GF-D8 (cell line): ENCODE measurements at places on chromosomes 13 and 19.
A peak's percentile ranks its signal among the peaks of the same experiment; 100 is the strongest.

GRCh38 chr13:28542804-28543203, 47.9 kb upstream of the FLT1 start:
- DNase-seq = no peak

DNA sequence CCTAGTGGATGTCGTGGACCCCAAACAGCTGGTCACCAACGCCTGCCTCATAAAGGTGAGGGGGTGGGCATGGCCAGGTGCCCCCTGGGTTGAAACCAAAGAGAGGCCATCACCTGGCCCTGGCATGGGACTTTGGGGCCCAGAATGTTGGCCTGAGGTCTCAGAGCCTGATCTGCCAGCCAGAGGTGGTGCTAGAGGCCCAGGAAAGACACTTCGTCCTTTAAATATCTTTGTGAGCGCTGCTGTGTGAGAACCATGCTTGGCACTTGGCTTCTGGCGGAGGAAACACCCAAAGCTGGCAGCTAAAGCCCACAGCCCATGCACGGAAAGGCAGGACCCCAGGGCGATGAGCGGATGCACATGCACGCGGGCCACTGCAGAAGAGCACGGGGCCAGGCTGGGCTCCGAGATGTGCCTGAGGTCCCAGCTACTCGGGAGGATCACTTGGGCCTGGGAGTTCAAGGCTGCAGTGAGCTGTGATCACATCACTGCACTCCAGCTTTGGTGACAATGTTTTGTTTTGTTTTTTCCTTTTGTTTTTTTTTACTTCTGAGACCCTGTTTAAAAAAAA, 4.3 kb upstream of the ADM5 start:
- no peak for DNase-seq

- no peak for DNase-seq
These were observed 11.3 kb downstream of the STAP2 start for GRCh38 chr19:4327252-4327876.

DNA sequence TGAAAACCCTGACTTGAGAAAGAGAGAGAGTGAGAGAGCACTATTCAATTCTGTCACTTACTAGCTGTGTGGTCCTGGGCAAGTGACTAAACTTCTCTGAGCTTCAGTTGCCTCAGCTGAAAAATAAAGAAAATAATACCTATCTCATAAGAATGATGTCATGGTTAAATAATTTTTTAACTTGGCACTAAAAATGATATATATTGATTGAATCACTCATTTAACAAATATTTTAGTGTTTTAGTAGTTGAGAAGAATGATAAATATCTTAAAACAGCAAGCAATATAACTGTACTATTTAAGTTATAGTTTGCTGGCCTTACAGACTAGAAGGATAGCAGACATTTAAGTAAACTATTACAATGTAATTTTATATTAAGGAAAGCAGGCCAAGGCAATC, 764.2 kb downstream of the DIAPH3 start:
- DNase-seq = no peak

- no peak for DNase-seq
These were observed 61.7 kb upstream of the MBNL2 start for GRCh38 chr13:97160421-97160820.

GRCh38 chr13:90622541-90622940, 724.9 kb upstream of the MIR17HG start:
- DNase-seq = no peak

DNA sequence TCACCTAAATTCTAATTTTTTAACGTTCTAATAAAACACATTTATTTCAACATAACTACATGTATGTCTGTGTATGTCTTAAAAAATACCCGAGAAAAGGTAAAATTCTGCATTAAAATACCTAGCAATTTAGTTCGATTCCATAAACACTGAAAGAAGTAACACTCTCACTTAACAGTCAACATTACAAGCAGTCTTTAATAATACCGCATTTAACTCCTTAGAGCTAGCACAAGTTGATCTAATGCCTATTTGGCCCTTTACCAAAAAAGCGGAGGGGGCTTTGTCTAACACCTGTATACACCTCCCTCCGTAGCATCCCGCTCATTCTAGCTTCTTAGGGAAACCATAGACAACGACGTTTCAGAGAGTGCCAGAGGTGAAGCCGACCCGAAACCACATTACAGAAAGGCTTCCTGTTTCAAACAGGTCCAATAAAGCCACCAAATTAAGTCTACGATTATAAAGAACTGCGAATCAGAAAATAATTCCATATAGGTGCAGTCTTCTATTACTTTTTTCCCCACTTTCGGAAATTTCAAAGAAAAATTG, 1.2 kb downstream of the SPART start:
- peak; percentile 53 for DNase-seq

DNA sequence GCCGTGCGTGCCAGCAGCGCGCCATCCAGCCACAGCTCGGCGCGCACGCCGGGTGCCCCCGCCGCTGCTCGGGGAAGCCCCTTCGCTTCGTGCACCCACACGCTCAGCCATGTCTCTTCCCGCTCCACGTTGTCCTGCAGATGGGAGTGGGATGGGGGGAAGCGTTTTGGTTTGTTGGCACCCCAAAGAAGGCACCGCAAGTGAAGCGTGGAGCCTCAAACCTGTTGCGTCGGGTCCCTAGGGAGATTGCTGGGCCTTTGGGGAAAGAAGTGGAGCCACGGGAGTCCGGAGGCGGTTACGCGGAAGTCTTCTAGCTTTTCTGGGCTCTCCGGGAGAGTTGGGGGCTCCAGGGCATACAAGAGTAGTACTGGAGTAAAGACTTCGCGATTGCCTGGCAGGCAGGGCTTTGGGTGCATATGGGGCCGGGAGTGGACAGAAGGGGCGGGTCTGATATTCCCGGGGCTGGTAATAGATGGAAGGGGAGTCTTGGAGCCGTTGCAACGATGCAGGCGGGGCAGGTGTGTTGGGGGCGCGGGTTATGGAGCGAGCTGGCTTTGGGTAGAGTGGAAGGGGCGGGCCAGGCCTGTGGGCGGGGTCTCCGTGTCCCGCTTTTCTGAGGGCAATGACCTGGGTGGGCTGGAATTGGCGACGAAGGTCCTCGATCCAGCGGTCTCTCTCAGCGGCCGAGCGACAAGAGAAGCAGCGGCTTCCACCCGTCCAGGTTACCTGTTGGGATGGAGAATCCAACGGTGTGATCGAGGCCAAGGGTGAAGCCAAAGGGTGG, 6.5 kb downstream of the RASAL3 start:
- DNase-seq = no peak

DNA sequence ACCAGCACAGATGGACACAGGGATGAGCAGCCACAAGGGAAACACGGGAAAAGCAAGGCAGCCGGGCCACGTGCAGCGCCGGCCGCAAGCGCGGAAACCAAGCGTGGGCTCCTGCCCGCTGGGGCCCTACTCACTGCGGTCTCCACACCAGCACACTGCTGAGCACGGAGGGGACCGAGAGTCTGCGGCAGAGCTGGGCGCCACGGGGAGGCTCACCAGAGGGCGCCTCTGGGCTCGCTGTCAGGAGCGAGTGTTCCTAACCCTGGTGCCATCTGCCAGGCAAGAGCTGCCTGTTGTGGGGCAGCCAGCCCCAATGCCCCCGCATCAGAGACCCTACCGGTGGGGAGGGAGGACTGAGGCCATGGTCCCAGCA, 26.5 kb downstream of the MPND start:
- DNase-seq = peak; percentile 54

DNA sequence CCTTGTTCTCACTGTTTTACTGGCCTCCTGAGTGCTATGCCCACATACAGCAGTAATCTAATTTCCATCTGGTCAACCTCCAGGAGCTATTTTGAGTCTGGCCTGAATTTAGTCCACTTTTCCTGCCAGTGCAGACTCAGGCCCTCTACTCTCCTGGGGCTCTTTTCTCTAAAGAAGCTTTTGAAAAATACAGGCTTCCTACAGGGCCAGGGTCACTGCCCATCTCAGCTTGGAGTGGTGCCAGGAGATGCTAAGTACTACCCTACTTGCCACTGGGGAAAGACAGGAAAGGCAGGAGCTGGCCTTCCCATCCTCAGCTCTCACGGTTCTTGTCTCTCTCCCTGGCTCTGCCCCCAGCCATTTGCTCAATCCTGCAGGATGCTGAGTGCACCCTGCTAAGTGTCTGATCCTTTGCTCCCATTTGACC, 101.7 kb upstream of the SERP2 start:
- DNase-seq = no peak

- no peak for DNase-seq
These were observed 209.6 kb downstream of the OLFM4 start for GRCh38 chr13:53238261-53238660.

GRCh38 chr19:33293255-33294057, 8.9 kb downstream of the CEBPA start:
- peak; percentile 86 for DNase-seq

- DNase-seq = no peak
These were observed 807.5 kb upstream of the SLC10A2 start for GRCh38 chr13:103873725-103874124.

- no peak for DNase-seq
These were observed 68.8 kb downstream of the DOCK9 start for GRCh38 chr13:98909016-98909415.

DNA sequence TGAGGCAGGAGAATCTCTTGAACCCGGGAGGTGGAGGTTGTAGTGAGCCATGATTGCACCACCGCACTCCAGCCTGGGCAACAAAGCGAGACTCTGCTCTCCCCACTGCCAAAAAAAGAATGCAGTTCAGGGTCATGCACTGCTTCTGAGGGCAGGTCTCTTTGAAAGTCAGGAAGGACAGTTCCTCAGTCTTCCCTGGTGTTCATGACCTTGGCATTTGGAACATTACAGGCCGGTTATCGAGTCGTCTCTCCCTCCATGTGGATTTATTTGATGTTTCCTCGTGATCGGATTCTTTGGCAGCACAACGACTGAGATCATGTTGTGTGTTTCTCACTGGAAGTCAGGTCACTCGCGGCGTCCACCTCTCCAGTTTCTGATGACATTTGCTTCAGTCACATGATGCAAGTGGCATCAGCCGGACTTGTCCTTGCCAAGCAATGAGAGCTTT, 17.2 kb downstream of the FGF21 start:
- no peak for DNase-seq

DNA sequence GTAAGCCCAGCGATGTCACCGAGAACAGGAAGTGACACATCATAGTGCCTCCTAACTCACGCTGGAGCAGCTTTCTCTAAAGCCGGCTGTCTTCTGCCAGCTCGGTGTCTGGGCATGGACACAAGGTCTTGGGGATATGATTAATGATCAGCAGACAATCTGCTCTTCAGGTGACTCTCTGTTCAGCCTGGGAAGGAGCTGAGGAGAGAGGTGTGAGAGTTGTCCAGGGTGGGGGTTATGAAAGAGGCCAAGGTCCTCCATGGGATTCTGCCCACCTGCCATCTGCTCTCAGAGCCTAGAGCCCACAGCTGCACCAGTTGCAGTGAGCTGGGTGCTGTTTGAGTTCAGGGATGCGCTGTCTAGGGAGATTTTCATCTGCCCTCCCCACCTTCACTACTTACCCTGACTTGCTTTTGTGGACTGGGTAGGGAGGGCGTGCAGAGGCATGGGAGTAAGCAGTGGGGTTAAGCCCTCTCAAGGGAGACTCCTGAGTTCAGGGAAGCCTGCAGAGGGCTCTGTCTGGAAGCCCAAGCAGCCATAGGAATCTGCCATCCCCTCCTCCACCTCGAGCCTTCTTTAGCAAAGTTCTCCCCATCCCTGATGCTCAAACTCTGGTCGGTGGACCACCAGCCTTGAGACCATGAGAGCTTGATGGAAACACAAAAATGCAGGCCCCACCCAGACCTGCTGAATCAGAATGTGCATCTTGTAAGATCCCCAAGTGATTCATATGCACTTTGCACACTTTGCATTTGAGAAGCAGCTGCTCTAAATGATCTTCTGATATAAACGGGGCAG, 539.7 kb downstream of the RFC3 start:
- no peak for DNase-seq

- DNase-seq = no peak
These were observed 418.9 kb upstream of the ARGLU1 start for GRCh38 chr13:106986687-106987426.

DNA sequence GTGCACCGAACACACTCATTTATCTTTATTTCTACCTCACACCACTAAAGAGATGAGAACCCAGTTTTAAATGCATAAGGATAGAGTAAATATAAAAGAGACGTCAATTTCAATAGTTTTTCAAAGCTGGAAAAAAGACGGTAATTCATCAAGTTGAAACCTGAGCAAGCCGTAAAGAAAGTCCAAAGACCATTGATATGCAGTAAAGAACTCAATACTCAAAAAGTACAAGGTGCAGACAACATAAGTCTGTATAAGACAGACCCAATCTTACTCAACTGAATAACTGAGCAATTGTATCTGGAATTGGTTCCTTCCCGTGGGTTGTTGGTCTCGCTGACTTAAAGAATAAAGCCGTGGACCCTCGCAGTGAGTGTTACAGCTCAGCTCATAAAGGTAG, 82.1 kb downstream of the SERP2 start:
- no peak for DNase-seq

GRCh38 chr13:20828539-20829364, 55.0 kb upstream of the EEF1AKMT1 start:
- peak; percentile 13 for DNase-seq

GRCh38 chr19:48966541-48967345, 1.6 kb downstream of the FTL start:
- DNase-seq = no peak

- DNase-seq = no peak
These were observed 12.1 kb downstream of the NFILZ start for GRCh38 chr19:8642561-8642960.

- DNase-seq = no peak
These were observed 10.6 kb downstream of the VASP start for GRCh38 chr19:45517641-45518468.

DNA sequence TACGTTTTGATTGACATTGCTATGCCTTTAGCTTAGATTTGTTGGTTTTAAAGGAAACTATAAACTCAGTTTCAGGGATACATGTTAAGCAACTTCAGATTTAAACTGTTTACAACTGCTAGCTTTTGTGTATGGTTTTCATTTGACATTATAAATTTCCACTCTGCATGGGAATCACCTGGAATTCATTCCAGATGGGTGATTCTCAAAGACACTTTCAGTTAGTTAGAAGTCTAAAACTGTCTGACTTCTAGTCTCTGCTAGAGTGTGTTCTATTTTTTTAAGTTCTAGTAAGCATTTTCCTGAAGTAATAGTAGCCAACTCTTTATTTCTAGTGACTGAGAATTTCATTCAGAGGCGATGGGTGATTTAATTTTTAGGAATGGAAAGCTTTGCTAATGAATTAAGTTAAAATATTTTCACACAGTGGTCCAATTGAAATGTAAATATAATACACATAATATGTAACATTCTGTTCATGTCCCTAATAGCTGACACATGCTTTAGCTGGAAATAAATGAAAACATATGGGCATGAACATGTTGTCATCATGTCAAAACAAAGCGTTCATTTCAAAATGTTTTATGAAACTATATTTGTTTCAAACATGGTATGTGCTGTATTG, 58.3 kb upstream of the CSNK1A1L start:
- no peak for DNase-seq

GRCh38 chr13:112133499-112134390, 66.8 kb downstream of the SOX1 start:
- no peak for DNase-seq

- no peak for DNase-seq
These were observed 213.6 kb downstream of the RGCC start for GRCh38 chr13:41670873-41671443.

- DNase-seq = no peak
These were observed 181.9 kb downstream of the SHISA2 start for GRCh38 chr13:25869941-25870340.
